ENCODE measurements at places on chromosomes 7 and 10. TPM values are rescaled to one million over a fixed set of nuclear protein-coding genes. Genes with fewer than 3 reads are reported as not detected.

The MYL7 gene
- not detected for total RNA-seq

The NPSR1 gene
- total RNA-seq = not detected

The SEMA3E gene
- total RNA-seq = 6.3 TPM

The KCNIP2 gene
- total RNA-seq = 252 TPM

The CPED1 gene
- total RNA-seq = 63.9 TPM

The NEBL gene
- total RNA-seq = 6.4 TPM
